Fibroblast of skin of right quadriceps (primary cell): ENCODE measurements at places on chromosomes 5 and 9.
A peak's percentile ranks its signal among the peaks of the same experiment; 100 is the strongest.

GRCh38 chr5:84255315-84255714, 129.4 kb downstream of the EDIL3 start:
- peak; percentile 48 for DNase-seq

GRCh38 chr9:138053996-138054752, 176.6 kb downstream of the CACNA1B start:
- DNase-seq, result no peak

DNA sequence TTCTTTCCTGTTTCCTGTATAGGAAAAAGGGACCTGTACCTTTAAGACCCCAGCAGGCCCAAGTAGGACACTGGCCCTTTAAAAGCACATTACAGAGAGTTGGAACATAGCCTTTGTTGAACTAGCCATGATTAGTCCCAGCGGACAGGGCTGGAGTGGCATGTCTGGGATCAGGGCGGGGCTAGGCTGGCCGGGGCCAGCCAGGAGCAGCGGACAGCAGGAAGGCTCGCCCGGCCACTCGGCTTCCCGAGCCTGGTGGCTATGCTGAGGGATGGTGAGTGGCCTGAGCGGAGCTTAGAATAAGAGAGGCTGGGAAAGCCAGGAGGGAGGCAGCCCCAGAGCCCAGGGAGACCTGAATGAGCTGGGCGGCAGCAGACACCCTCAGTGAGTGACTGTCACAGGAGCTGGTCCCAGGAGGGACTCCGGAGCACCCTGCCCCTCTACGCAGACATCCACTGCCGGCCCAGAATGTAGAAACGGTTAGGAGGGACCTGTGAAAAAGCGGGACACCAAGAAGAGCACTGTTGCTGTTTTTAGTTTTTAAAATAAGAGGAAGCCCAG, 92.1 kb downstream of the DAB2IP start:
- peak; percentile 44 for DNase-seq

DNA sequence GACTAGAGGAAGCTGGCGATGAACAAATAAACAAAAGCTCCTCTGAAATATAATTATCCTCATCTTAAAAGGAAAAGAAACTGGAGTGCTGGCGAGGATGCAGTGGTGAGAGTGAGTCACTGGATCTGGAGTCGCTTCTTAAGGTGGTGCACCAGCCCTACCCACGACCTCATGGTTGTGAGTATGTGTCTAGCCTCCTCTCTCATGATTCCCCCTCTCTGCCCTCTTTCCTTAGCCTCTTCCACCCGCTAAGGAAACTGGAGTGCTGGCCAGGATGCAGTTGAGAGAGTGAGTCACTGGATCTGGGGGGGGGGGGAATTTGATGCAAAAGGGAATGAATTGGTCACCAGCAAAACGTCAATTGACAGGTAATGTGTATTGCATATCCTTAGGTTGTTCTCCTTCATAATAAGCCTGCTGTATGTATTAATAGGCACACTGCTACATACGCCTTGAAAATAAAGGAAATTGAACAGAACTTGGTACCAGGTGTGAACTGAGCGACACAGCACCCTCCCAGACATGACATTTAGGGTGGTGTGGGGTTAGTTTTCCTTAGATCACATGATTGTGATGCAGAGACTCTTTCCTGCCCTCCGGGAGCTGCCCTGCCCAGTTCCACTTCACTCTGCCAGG, 36.3 kb upstream of the EBF1 start:
- DNase-seq, result peak; percentile 77

GRCh38 chr9:124761710-124762109, 9.4 kb downstream of the NR6A1 start:
- DNase-seq, result no peak

DNA sequence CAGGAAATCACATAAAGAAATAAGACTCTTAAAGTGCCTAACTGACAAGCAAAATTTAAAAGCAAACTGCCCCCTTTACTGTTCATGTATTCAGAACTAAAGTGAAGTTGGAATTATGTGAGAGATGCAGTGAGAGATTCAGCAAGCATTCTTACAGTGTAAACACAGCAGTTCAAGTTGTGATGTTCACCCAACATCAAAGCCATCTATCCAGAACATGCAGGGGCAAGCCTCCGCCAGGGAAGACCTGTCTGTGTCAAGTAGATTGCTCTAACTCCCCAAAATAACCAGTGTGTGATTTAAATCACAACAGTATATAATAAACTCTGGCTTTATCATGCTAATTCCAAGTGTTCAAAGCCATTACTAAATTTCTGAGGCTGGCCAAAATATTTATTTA, 233.3 kb downstream of the BNC2 start:
- DNase-seq, result no peak

GRCh38 chr9:130606887-130607600, 27.7 kb downstream of the FUBP3 start:
- DNase-seq, result peak; percentile 23

GRCh38 chr5:87120518-87121303, 147.0 kb upstream of the RASA1 start:
- peak; percentile 93 for DNase-seq

- DNase-seq, result no peak
Measured at GRCh38 chr9:136952321-136952850, 313 bp downstream of the LCN12 start.

DNA sequence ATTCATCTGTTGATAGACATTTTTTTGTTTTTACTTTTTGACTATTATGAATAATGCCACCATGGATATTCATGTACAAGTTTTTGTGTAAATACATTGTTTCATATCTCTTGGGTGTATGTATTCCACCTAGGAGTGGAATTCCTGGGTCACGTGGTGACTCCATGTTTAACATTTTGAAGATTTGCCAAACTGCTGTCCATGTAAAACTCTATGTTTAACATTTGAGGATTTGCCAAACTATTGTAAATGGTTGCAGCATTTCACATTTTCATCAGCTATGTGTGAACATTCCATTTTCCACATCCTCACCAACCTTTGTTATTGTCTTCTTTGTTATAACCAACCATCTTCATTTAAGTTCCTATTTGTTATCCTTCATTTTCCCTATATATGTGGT, 12.2 kb downstream of the TMEFF1 start:
- no peak for DNase-seq

GRCh38 chr5:157862183-157862851, 3.4 kb upstream of the CLINT1 start:
- DNase-seq, result no peak

- peak; percentile 29 for DNase-seq
Measured at GRCh38 chr5:177256296-177256695, 47.2 kb downstream of the RAB24 start.

- no peak for DNase-seq
Measured at GRCh38 chr9:86902991-86903733, 44.1 kb downstream of the GAS1 start.

GRCh38 chr5:78005021-78005785, 229.1 kb upstream of the TBCA start:
- peak; percentile 12 for DNase-seq
